ENCODE measurements at places on chromosomes 5 and 9.
A peak's percentile ranks its signal among the peaks of the same experiment; 100 is the strongest.

GRCh38 chr9:7293091-7293490 is 506.5 kb downstream of the DMAC1 start:
- no peak for DNase-seq

DNA sequence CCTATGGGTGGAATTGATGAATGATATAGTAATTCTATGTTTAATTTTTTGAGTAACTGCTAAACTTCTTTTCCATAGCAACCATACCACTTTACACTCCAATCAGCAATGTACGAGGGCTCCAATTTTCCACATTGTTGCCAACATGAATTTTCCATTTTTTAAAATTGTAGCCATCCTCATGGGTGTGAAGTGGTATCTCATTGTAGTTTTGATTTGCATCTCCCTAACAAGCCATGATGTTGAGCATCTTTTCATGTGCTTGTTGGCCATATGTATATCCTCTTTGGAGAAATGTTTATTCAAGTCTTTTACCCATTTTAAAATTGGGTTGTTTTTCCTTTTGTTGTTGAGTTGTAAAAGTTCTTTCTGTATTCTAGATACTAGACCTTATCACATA is 48.9 kb downstream of the TMOD1 start:
- DNase-seq: no peak

- no peak for DNase-seq
These were observed 703 bp downstream of the FAM120AOS start for GRCh38 chr9:93452710-93453046.

DNA sequence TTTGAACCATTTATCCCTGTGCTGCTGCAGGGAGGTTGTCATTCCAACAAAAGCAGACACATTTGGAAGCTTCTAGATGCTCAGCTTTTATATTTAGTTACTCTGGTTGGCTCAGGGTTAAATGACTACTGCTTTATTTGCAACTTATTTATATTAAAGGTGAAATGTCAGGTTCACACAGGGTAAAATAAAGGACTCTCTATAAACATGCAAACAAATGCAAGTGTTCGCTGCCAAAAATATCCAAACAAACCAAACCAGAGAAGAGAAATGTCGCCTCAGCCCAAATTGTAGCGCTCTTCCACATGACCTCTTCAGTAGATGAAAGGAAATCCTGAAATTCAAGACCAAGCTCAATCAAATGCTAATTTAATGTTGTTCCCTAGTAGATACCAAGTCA is 57.0 kb upstream of the LIFR start:
- DNase-seq: no peak

GRCh38 chr5:108797396-108797795 is 49.7 kb downstream of the FER start:
- no peak for DNase-seq

- no peak for DNase-seq
These were observed 12.1 kb downstream of the RGS14 start for GRCh38 chr5:177369645-177370440.

GRCh38 chr5:150177721-150178120 is 11.1 kb downstream of the CDX1 start:
- no peak for DNase-seq

DNA sequence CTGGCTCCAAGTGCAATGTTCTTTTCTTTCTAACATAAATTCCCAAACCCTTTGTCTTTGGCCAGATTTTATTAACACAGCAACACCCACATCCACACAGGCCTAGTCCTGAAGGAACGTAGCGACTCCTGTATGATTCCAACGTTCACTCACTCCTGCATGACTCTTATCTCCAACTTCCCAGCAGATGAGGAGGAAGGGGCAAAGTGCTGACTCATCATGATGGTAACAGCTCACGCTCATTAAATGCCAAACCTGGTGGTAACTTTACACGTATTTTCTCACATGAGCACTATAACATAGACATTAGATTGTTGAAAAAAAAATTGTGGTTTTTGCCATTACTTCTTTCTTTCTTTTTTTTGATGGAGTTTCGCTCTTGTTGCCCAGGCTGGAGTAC is 1349.5 kb downstream of the EFNA5 start:
- no peak for DNase-seq

- DNase-seq: no peak
These were observed 367.5 kb upstream of the PTGER4 start for GRCh38 chr5:40312205-40312604.

DNA sequence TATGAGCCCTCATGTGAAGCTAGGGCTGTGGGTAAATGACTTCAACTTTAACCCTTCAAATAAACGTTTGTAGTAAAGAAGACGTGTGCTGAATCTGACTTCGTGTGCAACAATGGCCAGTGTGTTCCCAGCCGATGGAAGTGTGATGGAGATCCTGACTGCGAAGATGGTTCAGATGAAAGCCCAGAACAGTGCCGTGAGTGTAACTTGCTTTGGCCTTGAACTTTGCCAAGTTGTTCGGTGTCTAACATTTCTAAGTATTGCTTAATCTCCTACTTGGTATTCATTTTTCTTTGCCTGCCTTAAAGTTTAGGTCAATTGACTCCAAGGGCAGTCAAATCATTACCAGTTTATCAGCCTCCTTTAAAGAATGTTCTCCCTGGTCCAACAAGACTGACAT is 18.2 kb downstream of the VLDLR start:
- no peak for DNase-seq

DNA sequence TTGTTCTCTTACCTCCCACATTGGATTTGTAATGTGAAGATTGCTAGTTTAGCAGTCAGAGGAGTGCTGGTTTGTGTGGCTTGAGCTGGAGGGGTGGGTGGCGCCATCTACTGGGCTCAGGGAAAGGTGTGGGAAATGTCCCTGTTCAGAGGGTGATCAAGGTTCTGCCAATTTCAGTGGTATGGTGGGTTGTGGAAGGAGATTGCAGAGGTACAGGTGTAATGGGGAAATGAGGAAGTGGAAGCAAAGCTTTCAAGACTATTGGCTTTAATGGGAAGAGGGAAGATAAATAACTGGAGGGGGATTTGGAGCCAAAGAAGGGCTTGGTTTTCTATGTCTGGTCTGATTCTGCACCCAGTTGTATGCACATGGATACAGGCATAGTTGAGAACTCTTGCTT is 76.4 kb downstream of the OSMR start:
- peak; percentile 40 for DNase-seq

- no peak for DNase-seq
These were observed 176.4 kb downstream of the XRCC4 start for GRCh38 chr5:83253720-83254119.

GRCh38 chr5:174622067-174622466 is 102.3 kb upstream of the MSX2 start:
- no peak for DNase-seq

DNA sequence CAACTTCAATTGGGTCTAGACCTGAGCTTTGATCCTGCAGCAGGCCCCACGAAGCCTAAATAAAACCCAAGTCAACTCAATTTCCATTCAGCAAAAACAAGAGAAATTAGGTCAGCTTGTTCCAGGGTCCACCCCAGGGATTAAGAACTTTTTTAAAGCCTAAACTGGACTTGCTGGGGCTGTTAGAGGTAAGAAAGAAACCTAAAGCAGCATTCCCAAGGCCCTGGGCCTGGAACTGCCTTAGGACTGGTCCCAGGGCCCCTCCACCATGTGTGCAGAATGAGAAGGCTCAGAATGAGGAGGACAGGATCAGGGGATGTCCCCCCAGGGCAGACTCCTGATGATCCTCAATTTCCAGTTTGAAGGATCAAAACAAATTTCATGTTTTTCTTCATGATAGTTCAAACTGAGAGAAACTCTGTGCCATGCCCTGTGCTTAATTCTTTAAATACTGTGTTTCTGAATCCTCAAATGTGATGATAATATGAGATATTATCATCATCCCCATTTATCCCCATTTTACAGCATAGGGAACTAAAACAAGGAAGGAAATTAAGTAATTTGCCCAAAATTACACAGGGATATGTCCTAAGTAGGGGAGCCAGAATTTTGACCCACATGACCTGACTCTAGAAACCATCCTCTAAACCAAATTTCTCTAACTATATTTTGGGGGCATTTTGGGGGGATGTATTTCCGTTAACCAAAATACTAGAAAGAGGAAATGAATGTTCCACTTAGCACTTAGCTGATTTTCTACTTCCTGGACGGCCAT is 64.5 kb downstream of the DENND1A start:
- no peak for DNase-seq

Measured in fibroblast of the conjunctiva (primary cell).